ENCODE measurements at places on chromosomes 16 and 17. TPM values are rescaled to one million over a fixed set of nuclear protein-coding genes. Genes with fewer than 3 reads are reported as not detected.

The CENPN gene
- 23.1 TPM for polyA plus RNA-seq

The LASP1 gene
- 222 TPM for polyA plus RNA-seq

The GJC1 gene
- 20.6 TPM for polyA plus RNA-seq

The TMEM235 gene
- polyA plus RNA-seq, result not detected

The ITGAD gene
- polyA plus RNA-seq, result not detected

The PEMT gene
- 23.2 TPM for polyA plus RNA-seq

The MRPL28 gene
- polyA plus RNA-seq, result 157 TPM

The RASD1 gene
- polyA plus RNA-seq, result 0.55 TPM

The NAGS gene
- polyA plus RNA-seq, result 1.1 TPM

The RNFT1 gene
- 16.4 TPM for polyA plus RNA-seq

The PITPNM3 gene
- 0.45 TPM for polyA plus RNA-seq

The GAS2L2 gene
- not detected for polyA plus RNA-seq

DNA sequence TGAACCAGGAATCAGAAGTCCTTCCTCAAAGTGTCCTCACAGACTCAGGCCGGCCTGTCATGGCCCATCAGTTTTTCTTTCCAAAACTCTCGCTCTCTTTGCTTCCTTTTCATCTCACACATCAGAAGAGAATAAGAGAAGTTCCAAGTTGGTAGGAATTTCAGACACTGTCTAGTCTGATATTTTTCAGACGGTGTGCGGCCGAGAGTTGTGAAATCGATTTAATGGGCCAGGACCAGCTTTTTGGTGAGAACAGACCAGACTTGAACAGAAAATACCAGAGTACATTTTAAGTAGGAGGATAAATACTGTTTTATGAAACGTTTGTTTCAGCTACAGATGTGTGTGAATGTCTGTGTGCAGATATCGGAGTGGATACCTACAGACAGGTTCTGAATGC lies 24.8 kb upstream of the RCVRN start:
- DNase-seq, result no peak

DNA sequence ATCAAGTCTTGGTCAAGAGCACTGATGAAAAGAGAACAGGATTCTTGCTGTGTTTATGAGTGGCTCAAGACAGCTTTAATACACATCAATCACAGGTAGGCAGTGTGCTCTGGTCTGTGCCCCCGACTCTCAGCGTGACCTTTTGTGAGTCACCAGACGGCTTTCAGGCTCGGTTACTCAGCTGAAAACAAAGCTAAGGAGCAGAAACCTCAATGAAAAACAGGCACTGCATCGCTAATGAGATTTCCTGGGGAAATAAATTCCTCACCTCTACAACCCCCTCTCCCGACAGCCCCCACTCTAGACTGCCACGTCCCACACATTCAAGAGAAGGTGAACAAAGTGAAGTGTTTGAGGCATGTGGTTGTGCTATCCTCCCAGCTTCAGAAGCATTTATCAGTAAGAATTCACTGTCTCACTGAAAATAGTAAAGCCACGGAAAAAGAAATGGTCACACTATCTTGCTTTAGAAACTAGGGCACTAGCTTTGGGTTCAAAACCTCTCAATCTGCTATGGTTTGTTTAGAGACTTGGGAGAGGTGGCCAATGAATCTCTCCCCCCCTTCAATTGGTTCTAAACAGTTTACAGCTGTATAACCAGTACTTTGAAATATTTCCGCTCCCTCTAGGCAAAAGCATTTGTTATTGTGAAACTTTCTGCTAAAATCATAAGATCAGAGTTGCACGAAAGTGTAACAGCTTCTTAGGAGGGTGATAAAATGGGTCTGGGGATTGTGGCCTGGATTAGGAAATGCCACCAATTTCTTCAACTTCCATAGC lies 199.5 kb upstream of the PMFBP1 start:
- no peak for DNase-seq

GRCh38 chr16:31329671-31330552 lies 25.1 kb upstream of the ITGAX start:
- no peak for DNase-seq

- DNase-seq, result no peak
These were observed 9.1 kb upstream of the ARL5C start for GRCh38 chr17:39174920-39175694.

- no peak for DNase-seq
These were observed 2047.4 kb downstream of the TP53TG3F start for GRCh38 chr16:35506898-35507194.

- no peak for DNase-seq
These were observed 3.5 kb downstream of the CYB561 start for GRCh38 chr17:63442549-63443035.

GRCh38 chr16:84967828-84968227 lies 43.5 kb downstream of the ZDHHC7 start:
- DNase-seq, result no peak

DNA sequence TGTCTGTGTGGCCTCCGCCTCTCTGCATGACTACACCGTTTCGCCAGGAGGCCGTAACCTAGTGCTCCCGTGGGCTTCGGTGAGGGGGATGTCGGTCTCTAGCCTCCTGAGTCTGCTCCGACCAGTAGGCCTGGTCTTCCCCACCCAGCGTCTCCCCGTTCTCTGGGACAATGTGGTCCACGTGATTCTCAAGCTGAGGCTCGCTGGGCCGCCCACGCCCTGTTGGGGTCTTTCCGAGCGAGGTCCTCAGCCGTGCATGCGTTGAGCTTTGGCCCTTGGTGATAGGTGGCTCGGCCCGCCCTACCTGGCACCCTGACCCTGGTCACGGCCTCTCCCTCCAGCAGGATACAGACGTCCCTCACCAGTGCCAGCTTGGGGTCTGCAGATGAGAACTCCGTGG lies 30.9 kb downstream of the TSC2 start:
- no peak for DNase-seq

- DNase-seq, result no peak
These were observed 6.7 kb upstream of the ALDH3A2 start for GRCh38 chr17:19641687-19642372.

GRCh38 chr17:73338566-73339197 lies 26.9 kb upstream of the CDC42EP4 start:
- no peak for DNase-seq

DNA sequence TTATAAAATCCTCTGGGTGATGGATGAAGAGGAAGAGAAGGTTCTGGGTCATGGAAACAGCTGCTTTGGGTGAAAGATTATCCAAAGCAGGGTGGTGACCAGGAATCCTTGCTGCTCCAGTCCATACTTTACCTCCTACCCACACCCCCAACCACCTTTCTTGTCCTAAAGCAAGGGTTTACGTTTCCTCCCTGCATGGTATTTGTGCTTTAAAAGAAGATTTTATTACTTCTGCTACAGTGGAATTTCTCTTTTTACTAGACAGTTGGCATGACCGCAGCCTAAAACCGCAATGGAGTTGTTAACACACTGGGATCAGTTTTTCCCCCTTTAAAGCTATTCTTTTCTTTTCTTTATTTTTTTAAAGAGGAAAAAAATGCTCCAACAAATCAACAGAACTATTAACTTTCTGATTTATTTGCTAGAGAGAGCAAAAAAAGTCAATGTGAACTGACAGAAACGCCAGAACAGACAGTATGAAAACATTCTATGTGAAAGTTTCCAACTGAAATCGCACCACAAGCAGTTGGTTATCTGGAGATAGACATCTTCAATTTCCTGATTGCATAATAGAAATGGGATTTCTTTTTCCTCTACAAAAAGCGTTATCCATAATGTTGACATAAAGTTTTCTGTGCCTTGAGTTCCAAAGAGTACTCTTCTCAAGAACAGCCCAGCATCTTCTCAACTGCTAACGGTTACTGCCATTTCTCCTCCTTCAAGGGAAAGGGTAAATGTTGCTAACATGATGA lies 236.0 kb downstream of the IRX3 start:
- no peak for DNase-seq

- DNase-seq, result peak; percentile 60
These were observed 191.8 kb downstream of the PRKCA start for GRCh38 chr17:66494023-66494803.

- no peak for DNase-seq
These were observed 161.0 kb downstream of the FTO start for GRCh38 chr16:53864819-53865493.

- no peak for DNase-seq
These were observed 202.8 kb upstream of the C16orf82 start for GRCh38 chr16:26863931-26864330.

- DNase-seq, result peak; percentile 48
These were observed 20.4 kb upstream of the SLC38A8 start for GRCh38 chr16:84062734-84063640.

DNA sequence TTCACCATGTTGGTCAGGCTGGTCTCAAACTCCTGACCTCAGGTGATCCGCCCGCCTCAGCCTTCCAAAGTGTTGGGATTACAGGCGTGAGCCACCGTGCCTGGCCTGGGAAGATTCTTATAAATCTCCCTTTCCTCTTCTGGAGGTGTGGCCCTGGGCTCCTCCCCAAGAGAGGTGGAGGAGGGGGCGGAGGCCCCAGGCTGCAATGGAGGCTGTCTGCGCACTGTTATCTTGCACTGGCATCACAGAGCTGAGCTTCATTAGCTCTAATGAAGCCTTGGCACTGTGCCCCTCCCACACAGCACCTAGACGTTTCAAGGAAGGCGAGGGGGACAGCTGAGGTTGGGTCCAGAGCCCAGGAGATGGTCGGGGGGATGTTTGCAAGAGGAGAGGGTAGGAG lies 7.5 kb downstream of the ARHGAP23 start:
- DNase-seq, result no peak

- DNase-seq, result no peak
These were observed 24.5 kb upstream of the MAPT start for GRCh38 chr17:45869676-45870341.

DNA sequence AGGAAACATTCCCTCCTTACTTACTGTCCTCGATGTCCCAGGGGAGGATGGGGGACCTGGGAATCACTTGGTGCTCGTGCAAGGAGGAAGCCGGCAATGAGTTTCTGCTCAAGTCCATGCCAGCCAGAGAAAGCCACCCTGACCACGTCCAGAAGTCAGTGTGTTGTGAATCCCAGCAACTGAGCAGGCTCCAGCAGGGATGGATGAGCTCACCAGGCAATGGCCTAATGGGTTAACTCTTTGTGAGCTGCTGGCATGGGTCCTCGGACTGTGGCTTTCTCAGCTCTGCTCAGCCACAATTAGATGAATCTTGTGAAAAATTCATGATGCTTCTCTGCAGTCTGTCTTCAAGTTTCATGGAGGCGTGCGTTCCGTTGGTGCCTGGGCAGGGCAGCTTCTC lies at the start of gene PIRT:
Gene PIRT (minus strand): TSS at position 167 of the 400 bp plus-strand sequence. CDS start 12,442 bp downstream, outside the sequence.
- no peak for DNase-seq

DNA sequence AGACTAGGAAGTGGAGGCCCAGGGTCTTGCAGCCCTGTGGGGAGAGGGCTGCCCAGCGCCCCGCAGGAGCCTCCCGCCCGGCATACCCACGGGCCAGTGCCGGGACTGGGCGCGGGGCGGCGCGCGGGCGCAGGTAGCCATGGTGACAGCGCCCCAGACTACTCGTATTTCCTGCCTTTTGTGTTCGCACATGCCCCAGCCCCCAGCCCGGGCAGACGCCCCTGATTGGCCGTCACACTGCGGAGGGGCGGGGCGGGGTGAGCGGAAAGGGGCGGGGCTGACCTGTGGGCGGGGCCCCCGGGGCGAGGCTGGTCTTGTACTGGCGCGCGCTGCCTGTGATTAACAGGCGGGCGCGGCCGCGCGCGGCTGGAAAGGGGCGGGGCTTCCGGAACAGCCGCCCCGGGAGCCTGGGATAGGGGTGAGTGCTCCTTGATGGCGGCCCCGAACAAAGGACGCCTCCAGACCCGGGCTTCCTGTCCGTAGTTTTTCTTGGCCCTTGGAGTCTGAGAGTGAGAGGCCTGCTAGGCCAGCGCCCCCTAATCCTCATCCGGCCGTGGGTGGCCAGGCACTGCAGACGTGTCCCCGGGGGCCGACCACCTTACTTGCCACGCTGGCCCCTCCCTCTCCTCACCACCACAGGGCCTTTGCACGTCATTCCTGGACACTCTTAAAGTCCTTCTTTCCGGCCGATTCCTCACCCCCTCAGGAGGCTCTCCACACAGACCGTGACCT lies 71.0 kb downstream of the RAI1 start:
- peak; percentile 75 for DNase-seq

DNA sequence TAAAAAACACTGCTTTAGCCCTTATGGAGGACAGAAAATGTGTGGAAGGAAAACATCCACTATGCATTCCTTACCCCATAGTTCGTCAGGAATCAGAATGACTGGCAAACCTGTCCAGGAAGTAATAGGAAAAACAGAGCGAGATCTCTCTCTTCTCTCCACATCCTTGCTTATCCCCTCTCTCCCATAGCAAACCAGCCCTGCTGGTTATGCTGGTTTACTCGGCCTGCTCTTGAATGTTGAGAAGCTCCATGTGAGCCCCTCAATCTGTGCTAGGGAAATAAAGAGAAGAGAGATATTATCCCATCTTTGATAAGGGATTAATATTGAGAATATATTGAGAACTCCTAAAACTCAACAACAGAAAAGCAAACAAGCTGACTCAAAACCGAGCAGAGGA lies 402.8 kb upstream of the RBFOX1 start:
- no peak for DNase-seq

- DNase-seq, result no peak
These were observed 1.5 kb upstream of the RCVRN start for GRCh38 chr17:9906616-9907015.

DNA sequence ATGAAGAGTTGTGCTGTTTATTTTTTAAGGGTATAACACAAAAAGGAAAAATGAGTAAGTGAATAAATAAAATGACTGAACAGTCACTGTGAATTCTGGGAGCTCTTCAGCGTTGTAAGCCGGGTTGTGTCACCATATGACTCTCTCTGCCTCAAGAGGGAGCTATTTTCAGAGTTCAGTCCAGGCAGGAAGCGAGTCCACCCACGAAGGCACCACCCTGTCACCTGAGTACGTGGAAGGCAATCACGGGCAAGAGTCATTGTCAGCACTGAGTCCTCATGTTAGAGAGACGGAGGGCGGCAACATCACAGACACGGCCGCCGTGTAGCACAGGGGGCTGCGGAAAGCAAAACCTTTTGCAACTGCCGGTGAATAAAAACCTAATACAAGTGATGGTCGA lies 227.6 kb downstream of the UTP18 start:
- DNase-seq, result no peak

DNA sequence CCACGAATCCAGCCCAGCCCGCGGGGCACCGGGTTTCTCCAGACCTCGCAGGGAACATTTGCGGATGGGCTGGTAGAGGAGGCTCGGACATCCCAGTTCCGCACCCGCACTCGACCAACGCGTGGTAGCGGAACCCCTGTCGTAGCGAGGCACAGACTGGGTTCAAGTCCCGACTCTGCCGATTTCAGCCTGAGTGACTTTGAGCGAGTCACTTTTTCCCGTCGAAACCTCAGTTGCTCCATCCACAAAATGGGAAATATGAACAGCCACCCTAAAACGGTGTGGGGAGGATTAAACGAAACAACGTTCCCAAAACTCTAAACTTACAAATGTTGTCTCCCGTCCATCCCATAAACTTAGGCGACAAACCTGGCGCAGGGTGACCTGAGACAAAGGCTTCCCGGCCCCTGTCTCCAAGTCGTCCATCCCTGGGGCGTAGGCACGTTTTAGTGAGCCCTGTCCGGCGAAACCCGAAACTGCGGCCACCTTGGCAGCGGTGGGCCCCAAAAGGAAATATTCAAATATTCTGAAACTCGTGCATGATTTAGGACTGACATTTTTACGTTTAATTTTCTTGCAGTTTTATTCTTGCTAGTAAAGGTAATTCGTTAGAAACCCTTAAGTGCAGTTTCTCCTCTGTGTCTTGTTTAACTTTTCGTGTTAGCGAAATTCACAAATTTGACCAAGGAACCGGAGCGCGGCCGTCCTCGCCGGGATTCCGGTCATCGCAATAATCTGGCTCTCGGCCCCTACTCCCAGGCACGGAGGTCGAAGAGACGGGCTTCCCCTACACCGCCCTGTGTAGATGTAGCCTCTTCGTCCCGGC lies 1.9 kb upstream of the MLLT6 start:
- DNase-seq, result no peak

GRCh38 chr16:23508589-23509440 lies 1.5 kb downstream of the GGA2 start:
- no peak for DNase-seq

- no peak for DNase-seq
These were observed 60.1 kb upstream of the GSE1 start for GRCh38 chr16:85552980-85553435.
